ENCODE measurements at places on chromosomes 7 and 10.

DNA sequence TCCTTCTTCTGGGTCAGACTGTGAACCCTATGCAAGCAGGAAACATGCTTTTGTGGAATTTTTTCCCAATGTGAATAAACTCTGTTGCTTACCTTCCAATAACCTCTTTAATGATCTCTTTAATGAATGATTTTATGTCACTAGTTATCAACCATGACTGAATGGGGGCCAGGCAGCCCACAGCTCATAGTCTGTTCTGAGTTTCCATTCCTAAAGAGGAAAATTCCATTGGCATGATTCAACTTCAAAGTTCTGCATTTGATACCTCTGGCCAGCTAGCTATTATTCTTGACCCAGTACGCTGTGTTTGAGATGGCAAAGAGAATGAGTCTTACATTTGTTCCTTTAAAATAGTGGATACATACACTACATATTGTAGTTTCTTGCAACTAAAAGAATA is 867.8 kb upstream of the CELF2 start:
- DNase-seq: no peak

GRCh38 chr7:1671594-1672451 is 1.7 kb downstream of the ELFN1 start:
- DNase-seq: no peak

DNA sequence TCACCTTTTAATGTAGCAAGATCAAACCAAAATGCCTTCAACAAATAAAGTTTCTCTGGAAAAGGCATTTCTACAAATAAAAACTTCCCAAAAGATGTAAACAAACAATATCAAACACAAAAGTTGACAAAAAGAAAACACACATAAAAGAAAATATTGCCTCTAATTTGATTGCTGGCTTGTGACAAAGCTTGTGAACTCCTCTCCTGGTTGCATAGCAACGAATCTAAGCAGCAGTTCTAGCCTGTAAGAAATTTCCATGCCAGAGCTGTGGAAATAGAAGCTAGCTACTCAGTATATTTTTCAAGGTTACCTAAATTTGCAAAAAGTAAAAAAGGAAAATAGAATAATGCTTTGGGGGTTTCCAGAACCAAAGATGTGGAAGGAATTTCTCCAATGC is 173.9 kb upstream of the CDK1 start:
- no peak for DNase-seq

- DNase-seq: no peak
Measured at GRCh38 chr10:32795598-32796183, 162.3 kb downstream of the ITGB1 start.

DNA sequence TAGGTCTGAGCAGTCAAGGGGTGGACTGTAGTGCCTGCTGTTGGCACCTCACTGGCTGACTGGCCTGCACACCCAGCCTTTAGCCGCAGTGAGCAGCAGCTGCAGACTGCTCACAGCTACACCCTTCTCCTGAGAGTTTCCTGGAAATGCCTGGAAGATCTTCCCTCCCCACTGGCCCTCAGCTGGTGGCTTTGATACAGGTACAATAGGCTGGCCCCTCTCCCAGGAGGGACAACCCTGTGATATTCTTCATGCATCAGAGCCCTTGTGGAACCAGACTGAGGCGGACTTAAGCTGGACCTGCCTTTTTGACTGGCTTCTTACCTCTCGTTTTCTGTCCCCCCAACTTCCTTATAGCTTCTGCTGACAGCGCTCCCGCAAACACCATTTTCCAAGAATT is 6.4 kb downstream of the GCK start:
- DNase-seq: no peak

- DNase-seq: no peak
Measured at GRCh38 chr7:80588591-80588990, 49.9 kb upstream of the CD36 start.

- DNase-seq: no peak
Measured at GRCh38 chr7:90629297-90629918, 33.3 kb downstream of the CDK14 start.

DNA sequence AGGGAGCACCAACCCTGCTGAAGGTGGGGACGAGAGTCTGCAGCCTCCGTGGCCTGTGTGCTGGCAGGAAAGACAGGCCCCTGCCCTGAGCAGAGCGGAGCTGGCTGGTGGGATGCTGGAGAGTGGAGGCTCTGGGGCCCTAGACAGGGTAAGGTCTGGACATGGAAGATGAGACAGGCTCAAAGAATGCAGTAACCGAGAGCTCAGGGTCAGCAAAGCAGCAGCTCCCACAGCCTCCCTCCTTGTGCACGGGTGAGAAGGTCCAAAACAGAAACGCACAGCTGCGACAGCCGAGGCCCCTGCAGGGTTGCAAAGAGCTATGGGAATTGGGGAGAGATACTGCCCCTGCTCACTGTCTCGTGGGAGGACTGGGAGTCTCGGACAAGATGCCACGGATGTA is 80.5 kb downstream of the TNS3 start:
- no peak for DNase-seq

DNA sequence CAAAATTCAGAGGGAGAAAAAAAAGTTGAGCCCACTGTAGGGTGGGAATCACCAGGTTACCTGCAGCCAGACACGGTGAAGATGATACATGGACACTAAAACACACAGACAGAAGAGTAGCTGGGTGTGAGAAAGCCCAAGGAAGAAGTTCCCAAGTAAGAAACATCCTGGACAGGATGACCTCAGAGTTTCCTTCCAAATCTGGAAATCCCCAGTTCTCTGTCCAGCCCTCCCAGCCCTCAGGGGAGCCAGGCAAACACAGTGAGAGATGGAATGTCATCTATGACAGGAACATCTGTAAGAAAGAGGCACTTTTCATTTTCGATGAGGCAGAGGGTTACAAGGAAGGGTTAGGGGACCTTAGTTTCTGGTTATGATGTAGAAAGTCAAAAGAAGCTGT is 125.1 kb upstream of the LYZL1 start:
- no peak for DNase-seq

DNA sequence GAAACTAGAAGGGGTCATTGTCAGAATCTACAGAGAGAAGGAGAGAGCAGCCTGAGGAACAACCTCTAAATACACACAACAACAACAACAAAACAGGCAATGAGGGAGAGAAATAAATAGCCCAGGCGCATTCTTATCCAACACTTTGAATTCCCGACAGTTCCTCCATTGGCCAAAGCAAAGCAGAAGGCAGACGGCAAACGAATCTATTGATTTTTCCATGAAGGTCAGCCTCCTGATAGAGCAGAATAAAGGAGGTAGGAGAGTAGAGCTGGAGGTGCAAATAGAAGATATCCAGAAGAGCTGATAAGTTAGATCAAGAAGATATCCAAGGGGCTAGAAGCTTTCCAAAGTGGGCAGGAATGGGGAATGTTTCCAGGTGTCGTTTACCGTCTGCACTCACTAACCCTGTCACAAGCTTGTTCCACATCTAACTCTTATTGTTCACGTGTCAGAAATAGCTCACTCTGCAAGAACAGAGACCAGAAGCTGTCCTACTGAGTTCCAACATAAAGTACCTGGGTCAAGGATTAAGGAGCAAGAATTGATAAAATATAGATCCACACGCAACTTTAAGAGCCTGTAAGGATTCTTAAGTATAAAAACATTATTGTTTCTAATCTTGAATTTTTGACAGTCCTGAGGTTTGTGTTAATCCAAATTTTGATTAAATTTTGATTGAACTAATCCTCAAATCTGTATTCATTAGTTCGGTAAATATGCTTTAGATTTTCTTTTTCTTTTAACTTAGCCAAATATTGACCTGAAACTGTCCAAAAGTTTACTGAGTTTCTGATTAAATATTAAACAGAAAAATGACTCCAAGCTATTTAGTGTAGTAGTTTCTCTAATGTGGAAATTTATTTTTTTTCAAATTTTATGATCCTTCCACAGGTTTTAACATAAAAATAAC is 45.7 kb downstream of the PTN start:
- DNase-seq: no peak

- no peak for DNase-seq
Measured at GRCh38 chr7:4882169-4883032, 1.1 kb downstream of the RADIL start.

DNA sequence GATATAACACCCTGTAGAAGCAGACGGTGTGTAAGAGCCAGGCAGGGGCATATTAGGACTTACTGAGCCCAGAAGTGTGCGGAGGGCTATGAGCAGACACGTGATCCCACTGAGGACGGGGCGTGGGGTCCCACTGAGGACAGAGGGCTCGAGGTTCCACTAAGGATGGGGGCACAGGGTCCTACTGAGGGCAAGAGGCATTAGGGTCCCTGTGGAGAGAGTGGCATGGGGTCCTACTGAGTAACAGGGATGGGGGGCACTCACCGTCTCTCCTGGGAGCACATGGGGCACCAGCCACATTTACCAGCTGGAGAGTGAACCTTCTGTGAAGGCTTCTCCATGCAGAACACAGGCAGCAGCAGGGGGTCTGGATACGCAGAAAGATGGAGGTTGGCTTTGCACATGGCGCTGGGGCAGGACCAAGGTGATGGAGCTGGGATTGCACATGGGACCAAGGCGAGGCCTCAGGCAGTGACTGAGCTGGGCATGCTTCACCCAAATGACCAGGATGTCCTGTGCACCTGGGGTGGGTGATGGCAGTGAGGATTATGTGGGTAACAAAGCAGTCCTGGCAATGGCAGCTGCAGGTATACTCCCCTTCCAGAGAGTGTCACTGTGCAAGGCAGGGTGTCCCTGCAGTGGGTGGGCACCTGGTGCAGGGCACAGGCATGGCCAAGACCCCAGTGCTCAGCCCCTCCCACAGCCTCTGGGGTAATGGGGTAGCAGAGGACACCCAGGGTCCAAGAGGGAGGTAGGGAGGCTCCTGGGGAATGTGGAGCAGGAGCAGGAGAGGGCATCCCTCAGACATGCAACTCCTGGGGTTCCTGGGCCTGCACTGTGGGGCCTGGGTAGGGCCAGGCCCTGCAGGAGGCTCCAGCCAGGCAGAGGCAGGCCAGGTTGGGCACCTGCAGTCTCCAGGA is 278.1 kb downstream of the TCERG1L start:
- no peak for DNase-seq

DNA sequence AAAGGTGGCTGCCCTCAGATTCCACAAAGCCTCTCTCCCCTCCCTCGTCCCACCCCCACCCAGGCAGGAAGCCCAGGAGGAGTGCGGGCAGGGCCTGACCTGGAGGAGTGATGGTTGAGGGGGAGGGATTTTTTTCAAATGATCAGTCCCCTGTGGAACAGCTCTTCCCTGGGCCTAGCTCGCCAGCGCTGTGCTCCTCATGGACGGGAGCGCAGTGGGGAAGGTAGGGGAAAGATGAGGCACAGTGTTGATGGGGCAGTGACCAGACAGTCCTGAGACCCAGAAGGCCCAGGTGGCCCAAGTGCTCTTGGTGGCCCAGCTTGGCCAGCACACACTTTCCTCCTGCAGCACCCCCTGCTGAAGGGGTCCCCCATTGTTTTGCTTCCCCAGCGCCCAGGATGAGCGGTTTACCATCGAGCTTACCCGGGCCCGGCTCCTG is 8.5 kb downstream of the SAP25 start:
- no peak for DNase-seq

DNA sequence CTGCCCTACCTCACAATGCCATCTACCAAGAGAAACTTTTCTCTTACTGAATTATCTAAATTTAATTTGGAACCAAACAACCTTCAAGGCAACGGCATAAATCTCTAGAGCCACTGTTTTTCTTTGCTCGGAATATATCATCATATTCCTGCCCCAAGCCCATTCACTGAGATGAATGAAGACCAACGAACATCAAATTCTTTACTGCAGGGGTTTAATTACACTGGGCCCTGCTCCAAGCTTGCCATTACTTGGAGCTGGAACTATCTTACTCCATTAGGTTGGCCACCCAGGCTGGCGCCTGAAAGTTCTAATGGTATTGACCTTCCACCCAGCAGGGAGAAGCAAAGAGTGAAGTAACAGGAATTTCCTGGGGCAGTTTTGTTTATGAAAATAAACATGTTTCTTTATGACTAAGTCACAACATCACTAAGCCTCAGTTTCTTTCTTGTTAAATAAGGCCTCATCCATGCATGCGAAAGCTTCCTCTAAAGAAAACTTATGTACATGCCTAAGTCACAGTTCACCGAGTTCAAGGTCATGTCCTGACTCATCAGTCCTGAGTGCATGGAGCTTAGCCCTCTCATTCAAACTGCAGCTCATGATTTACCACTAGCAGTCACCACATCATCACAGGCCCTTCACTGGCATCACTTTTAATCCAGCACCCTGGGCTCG is 42.1 kb upstream of the ANAPC16 start:
- no peak for DNase-seq

DNA sequence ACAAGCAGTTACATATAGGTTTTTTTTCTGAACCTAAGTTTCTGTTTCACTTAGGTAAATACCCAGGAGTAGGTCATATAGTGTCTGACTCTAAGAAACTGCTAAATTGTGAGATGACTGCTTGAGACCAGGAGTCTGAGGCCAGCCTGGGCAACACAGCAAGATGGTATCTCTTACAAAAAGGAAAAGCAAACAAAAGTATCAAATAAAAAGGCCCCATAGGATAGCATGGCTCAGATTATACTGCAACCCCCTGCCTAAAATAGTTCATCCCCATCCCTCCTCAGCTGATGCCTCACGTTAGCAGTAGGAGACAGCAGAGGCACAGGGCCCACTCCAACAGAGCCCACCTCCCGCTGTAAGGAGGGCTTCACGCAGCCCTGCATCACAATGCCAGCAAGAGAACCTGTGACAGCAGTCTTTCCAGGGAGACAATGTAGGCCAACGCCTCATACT is 90.3 kb downstream of the SRPK2 start:
- DNase-seq: no peak

- DNase-seq: no peak
Measured at GRCh38 chr10:97567891-97568290, 4.7 kb upstream of the ANKRD2 start.

DNA sequence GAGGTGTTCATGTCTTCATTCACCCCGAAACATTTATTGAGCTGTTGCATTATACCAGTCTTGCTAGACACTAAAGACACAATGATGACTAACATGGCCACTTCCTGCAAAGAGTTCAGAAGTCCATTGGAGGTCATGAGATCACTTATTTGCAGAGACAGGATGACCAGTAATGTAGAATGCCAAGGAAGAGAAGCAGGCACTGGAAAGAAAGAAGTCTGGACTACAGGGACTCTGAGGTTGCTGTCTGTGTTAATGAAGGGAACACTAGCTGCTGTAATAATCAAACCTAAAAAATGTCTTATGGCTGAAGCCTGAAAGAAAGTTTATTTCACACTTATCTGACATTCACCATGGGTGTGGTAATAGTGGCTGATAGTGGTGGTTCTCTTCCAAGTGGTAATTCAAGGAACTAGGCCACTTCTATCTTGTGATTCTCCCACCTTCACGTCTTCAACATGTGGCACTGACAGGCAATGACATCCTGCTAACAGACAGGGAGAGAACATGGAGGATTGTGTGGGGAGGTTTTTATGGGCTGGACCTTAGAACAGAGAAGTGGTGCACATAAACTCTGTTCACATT is 89.2 kb upstream of the MKLN1 start:
- no peak for DNase-seq

DNA sequence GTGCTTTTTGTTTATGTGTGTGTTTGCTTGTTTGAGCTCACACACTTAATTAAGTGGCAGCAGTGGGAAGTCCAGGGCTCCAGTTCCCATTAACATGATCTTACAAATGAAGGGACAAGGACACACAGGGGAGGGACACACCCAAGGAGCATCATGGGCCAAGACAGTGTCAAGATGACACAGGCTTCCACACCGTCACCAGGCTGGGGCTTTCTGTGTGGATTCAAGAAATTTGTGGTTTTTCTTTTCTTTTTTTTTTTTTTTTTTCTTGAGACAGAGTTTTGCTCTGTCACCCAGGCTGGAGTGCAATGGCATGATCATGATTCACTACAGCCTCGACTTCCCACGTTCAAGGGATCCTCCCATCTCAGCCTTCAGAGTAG is 173.6 kb downstream of the KIAA1217 start:
- no peak for DNase-seq

GRCh38 chr10:103493362-103493915 is at the start of gene NEURL1:
NEURL1 (plus strand) TSS chr10:103493705; CDS start chr10:103494388, 683 bp downstream.
- no peak for DNase-seq

- no peak for DNase-seq
Measured at GRCh38 chr7:20352573-20353306, 22.0 kb downstream of the ITGB8 start.
